ENCODE measurements at places on chromosomes 12 and 14. TPM values are rescaled to one million over a fixed set of nuclear protein-coding genes. Genes with fewer than 3 reads are reported as not detected.

Gene GLT1D1
- total RNA-seq: 1.9 TPM

Gene MYH6
- not detected for total RNA-seq

Gene RTL1
- total RNA-seq: not detected

Gene PTPRB
- 1.6 TPM for total RNA-seq

Gene CFAP251
- 4.2 TPM for total RNA-seq

Gene ADCY4
- total RNA-seq: not detected

Gene GALNT4
- 4.9 TPM for total RNA-seq

Gene OTX2
- 2.5 TPM for total RNA-seq

Gene POTEM
- 0.57 TPM for total RNA-seq

Gene PHETA1
- 6.3 TPM for total RNA-seq

Gene ASCL1
- not detected for total RNA-seq

Gene RDH12
- total RNA-seq: not detected

Gene MYRFL
- total RNA-seq: 0.09 TPM

Gene SRSF9
- total RNA-seq: 267 TPM

- peak; percentile 33 for DNase-seq
Measured at GRCh38 chr14:63209160-63209559, 4.9 kb downstream of the RHOJ start.

GRCh38 chr14:38261620-38262019 lies 5.7 kb upstream of the CLEC14A start:
- no peak for DNase-seq

GRCh38 chr14:96666088-96666487 lies 131.1 kb upstream of the VRK1 start:
- DNase-seq: no peak

- peak; percentile 72 for DNase-seq
Measured at GRCh38 chr12:53974084-53975063, at the start of gene HOTAIR. TSS of gene HOTAIR (minus strand) at chr12:53974954.

DNA sequence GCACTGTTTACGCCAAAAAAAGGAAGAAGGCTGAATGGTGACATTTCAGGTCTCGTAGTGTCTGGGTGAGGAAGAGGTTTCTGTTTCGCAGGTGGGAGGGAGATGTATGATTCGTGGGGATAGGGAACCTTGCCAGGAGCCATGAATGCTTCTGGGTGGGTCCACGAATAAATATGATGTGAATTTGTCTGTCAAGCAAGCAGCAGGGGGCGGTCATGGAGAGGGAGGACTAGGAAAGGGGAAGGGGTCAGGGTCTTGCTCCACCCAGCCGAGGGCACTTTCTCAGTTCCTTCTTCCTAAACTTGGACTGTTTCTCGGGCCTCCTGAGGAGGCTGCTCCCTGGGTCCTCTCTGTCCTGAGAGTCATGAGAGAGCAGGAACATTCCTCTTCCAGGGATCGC lies 72.5 kb downstream of the LGMN start:
- DNase-seq: no peak

DNA sequence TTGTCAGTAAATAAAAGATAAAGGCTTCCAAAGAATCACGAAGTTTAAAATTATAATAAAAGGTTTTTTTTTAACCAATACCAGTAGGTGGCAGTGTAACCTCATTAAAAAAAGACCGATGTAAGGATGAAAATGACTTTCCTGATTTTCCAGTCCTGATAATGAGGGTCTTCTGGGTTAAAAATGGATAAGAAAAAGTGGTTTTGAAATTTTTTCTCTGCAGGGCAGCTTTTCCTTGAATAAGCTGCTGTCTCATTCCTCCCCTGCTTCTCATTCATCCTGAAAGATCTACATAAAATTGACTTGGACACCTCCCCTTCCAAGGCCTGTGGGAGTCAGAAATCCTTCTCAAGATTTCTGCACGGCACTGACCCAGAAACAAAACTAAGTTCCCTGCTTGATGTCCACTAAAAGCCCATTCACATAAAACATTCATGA lies 58.9 kb upstream of the FBXO33 start:
- DNase-seq: peak; percentile 4

GRCh38 chr12:21912318-21912717 lies 28.9 kb downstream of the ABCC9 start:
- no peak for DNase-seq

DNA sequence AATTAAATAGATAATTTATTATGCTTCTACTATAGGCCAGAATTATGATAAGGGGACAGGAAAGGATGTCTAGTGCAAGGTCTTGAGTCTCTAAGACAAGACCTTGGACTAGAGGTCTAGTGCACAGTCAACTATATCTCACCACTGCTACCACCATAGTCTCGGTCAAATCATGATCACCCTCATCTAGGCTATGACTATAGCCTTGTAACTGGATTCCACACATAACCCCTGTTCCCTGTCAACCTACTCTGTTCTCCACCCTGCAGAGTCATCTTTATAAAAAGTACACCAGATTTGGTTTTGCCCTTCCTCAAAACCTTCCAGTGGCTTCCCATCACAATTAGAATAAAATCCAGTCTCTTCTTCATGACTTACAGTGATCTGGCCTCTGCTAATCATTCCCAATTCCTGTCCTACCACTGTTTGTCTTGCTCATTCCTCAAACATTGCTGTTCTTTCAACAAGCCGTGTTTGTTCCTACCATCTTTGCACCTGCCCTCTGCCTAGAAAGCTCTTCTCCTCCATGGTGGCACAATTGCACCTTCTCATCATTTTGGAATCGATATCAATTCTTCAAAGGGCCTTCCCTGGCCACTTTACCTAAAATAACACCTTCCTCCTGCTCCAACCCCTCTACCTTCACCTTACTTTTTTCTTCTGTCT lies 169.4 kb downstream of the FOXN3 start:
- DNase-seq: no peak

DNA sequence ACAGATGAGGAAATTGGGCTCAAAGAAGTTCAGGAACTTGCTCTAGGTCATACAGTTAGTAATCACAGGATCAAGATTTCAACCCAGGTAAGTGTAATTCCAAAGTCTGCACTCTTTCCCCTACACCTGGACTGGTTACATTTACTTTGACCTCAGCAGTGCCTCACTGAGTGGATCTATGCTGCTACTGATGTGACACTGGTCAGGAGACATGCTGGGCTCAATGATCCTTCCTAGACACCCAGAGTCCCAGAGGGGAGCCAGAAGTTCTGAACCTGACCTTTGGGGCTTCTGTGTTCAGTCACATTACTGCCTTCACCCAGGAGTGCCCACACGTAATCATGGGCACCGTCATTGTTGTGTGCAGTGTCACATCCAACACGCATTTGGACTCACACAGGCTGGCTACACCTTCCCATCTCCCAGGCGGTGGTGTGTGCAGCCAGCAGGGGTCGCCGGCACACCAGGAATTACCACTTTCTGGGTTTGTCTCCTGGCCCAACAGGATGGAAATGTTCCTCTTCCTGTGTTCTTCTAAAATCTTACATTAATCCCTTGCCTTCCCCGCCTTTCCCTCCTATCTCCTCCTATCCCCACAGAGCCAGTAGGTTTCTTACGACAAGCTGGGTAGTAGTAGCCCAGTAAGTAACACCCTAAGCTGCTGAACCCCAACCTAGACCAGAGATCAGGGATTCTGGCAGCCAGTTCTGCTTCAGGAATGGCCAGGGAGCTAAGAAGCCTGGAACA lies 25.6 kb downstream of the CALCOCO1 start:
- peak; percentile 81 for DNase-seq

DNA sequence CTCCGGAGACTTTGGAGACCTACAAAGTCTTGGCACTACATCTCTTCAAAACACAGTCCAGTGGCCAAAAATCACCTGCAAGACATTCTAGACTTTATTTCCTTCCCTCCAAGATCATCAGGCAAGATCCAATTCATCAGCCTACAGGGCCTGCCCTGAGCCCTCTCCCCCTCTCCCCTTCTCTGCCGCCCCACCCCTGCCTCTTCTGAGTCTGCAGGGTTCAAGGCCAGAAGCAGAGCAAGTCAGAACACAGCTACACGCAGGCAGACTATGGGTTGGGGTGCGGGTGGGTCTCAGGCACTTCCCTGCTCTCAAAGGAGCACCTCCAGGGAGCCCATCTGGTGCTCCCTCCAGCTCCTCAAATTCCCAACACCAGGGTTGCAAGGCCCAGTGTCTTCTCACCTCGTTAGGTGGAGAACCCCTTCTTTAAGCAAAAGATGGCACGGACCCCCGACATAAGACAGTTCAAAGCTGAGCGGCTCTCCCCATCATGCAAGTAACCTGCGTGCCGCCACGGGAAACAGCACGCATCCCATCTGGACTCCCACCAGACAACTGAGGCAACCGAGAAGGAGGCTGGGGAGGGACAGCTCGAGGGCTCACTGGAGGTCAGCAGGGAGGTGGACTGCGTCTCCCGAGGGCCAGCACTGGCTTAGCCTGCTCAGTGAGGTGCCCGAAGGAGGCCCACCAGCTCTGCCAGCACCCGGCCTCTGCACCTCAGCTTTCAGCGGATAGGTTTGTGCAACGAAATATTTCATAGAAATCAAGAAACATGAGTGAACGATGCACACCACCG lies 5.6 kb upstream of the INF2 start:
- no peak for DNase-seq

GRCh38 chr12:113424915-113425823 lies 3.0 kb downstream of the SDSL start:
- peak; percentile 50 for DNase-seq

DNA sequence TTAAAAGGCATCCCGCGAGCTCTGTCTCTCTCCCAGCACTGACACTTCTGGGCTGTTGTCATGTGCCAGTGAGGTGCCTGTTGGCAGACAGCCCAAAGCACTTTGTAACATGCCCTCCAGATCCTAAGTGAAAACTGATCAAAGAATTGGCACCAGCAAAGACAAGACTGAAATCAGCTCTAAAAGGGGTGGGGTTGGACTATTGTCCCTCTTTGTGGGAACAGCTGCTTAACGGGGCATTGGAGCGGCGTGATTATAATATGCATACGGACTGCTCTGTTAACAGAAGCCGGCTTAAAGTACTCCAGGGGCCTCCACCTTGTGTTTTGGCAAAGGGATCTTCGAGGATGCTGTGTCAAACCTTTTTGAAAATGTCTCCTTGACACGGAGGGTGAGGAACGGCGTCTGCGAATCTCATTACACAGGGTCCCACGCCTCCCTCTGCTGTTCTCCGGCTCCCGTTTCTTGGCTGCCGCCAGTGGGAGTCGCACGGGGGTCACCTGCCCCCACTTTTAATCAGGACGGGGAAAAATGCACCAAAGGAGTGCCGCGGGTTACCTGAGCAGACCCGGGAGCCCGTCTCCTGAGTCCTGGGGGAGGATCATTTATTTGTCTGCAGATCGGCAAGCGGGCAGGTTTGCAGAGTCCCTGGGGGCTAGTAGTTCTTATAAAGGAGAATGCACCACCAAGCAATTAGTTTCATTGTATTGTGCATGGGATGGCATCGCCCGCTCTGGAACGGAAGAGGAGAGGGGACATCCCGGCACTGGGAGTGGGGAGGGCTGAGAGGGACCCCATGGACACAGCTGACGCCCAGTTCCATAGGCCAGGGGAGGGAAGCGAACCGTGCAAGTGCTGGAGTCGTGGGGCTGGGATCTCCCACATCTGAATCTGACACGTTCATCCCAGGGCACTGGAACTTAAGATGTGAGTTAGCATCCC lies 44.3 kb downstream of the SPRING1 start:
- no peak for DNase-seq

- peak; percentile 77 for DNase-seq
Measured at GRCh38 chr14:68762953-68763764, 29.7 kb downstream of the ZFP36L1 start.

DNA sequence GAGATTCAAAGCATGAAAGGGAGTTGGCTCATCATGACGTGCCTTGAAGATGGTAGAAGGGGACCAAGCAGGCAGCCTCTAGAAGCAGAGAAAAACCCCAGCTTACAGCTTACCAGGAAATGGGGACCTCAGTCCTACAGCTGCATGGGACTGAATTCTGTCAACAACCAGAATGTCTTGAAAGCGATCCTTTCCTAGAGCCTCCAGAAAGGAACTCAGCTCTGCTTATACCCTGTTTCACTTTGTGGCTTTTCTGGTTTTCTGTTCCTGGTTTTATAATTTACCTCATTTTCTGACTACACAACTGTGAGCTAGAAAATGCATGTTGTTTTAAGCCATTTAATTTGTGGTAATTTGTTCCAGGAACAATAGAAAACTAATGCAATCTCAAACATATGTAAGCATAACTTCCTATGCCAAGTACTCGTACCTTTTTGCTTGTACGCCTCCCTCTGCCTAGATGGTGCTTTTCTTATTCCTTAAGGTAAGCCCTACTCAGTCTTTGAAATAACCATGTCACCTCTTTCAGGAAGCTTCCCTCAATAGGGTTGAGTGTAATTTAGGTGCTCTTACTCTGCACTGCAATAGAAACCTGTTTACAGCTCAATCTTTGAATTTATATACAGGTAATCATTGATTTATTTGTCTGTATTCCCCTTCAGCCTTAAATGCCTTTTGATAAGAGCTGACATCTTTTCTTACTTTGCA lies 348.8 kb downstream of the TMEM117 start:
- DNase-seq: no peak

DNA sequence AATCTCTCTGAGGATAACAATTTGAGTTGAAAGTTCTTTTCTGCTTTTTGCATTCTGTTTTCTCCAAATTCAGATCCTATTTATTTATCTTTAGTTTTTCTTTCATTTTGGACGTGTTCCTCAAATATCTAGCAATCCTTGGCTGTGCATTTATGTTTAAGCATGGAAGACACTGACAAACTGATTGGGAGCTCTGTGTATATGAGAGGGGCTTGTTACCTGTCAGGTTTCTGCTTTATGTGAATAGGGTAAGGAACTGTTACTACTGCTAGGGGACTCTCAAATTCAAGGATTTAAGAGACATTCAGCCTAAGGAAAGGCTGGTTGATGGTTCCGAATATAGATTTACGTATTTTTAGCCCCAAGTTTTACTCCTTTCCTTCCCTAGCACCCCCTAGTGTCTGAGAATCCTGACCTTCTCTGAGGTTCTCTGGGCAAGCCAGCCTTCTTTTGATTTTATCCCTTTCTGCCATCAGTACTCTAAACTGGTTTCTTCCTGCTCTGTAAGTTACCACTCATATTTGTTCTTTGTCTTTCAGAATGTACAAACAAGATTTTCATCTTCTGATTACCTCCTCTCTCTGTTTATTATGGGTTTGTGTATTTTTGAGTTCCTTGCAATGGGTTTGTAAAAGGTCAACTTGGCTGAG lies 30.5 kb downstream of the YLPM1 start:
- DNase-seq: no peak

DNA sequence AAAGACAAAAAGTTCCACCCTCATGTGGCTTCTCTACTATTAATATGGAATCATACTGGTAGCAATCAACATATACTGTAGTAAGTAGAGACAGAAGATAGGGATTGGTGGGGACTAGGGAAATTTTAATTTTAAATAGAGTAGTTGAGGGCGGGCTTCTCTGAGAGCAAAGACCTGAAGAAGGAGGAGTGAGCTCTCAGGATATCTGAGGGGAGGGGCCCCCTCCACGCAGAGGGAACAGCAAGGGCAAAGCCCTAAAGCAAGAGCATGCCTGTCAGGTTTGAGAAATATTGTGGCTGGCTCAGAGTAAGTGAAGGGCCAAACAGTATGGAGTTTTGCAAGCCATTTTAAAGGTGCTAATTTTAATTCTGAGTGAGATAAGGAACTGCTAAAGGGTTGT lies 64.3 kb downstream of the PCNX1 start:
- no peak for DNase-seq

GRCh38 chr14:58272588-58273372 lies 25.6 kb upstream of the ARID4A start:
- DNase-seq: no peak
